Fibroblast of villous mesenchyme (primary cell): ENCODE measurements at places on chromosomes 3 and 15. TPM values are rescaled to one million over a fixed set of nuclear protein-coding genes. Genes with fewer than 3 reads are reported as not detected.

The NOX5 gene
- total RNA-seq, result 0.43 and 0.64 TPM in 2 replicates

DNA sequence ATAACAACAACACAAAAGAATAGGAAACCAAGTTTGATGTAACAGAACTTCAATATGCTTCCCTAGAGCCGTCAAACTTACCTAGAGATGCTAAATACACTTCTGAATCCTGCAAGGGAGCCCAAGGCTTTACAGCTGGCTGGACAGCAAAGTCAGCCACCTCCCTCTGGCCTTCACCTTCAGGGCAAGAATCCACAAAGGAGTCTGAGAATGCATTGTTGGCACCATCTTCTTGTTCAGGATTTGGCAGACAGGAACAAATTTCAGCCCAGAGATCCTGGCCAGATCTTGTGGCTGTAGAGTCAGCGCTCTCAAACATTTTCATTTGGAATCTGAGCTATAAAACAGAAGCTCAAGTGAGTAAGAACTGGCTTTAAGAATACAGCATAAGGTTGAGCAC is 2.2 kb downstream of the CCDC32 start:
- DNase-seq, result no peak

- DNase-seq, result no peak
Measured at GRCh38 chr3:192215-192929, 4.2 kb upstream of the CHL1 start.

DNA sequence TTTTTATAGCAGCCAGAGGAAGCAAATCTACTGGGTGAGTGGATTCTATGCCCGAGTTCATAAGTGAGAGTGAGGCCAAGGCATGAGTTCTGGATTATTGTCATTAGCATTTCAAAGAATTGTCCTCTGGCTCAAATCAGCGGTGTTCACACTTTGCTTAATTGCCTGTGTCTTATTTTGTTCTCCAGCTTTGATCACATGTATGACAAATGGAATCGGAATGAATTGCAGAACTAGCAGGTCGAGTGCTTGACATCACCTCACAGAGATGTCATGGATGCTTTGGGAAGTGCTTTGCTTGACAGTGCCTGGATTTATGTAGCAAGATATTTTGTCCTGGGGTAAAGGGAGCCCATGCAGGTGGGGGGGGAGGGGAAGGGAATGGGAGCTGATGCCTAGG is 68.0 kb downstream of the SH3GL3 start:
- DNase-seq, result no peak

GRCh38 chr15:91553196-91553854 is 300.2 kb upstream of the SLCO3A1 start:
- DNase-seq, result no peak

The PLCH1 gene
- total RNA-seq, result 11.7 and 14.2 TPM in 2 replicates

DNA sequence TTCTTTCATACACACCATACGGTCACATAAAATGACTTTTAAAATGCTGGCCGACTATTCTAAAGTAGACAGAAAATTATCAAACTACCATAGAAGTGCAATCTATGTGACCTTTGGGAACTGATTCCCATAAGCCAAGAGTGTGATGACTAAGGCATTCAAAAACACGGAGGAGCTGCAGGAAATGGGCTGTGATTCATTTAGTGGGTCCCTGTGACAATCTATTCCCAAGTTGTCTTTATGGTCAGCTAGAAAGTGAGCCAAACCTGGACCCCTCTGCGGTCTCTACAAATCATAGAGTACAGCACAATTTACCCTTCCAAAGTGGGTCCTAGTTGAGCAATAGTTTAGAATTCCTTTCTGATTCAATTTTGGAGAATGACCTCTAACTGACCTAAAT is 251.5 kb upstream of the CBLB start:
- peak; percentile 60 for DNase-seq

GRCh38 chr3:103730744-103731143 is 1295.9 kb downstream of the ZPLD1 start:
- DNase-seq, result no peak

DNA sequence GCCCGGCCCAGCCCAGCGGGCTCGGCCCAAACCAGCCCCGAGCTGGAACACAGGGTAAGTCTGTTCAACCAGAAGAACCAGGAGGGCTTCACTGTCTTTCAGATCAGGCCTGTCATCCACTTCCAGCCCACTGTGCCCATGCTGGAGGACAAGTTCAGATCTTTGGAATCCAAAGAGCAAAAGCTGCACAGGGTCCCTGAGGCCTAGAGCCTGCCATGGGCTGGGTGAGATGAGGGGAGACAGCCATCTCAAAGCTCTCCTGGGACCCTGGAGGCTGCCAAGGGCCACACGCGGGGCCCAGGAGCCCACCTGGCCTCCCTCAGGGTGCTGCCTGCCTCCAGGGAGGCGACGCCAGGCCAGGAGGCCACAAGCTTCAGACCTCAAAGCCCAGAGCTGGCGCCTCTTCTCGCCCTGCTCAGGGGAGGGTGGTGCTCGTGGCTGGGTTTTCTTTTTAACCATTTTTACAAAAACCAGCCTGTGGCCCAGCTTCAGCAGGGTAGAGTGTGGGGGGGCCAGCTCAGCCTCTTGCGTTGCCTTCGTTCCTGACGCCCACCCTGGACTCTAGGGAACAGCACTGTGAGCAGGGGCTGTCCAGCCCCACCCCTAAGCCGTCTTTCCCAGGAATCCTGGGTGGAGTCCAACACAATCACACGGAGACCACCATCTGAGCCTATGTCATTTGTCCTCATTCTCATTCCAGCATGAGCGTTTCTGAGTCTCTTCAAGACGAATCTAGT is 107.0 kb downstream of the ETFA start:
- no peak for DNase-seq

The CCR9 gene
- total RNA-seq, result not detected in 2 replicates

- DNase-seq, result no peak
Measured at GRCh38 chr3:193946945-193947344, 189.0 kb upstream of the HES1 start.

The ZNF385D gene
- total RNA-seq, result 0.64 and 1.7 TPM in 2 replicates

DNA sequence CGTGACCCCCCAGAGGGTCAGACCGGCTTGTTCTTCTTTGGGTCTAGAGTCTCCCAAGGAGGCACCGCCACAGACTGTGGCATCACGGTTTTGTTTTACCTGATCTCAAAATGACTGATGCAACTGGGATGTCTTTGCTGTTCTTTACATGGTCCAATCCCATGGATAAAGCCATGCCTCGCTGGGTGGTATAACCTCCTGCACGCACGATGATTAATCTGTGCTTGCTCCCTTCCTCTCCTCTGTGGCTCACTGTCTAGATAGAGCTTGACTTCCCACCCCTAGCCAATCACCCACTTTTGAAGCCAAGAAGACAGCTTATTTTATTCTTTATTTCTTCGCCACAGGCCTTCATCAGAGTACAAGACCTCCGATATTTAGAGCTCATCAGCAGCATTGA is 36.6 kb upstream of the RHO start:
- peak; percentile 62 for DNase-seq

- DNase-seq, result no peak
Measured at GRCh38 chr15:79314811-79315210, 3.9 kb downstream of the TMED3 start.

DNA sequence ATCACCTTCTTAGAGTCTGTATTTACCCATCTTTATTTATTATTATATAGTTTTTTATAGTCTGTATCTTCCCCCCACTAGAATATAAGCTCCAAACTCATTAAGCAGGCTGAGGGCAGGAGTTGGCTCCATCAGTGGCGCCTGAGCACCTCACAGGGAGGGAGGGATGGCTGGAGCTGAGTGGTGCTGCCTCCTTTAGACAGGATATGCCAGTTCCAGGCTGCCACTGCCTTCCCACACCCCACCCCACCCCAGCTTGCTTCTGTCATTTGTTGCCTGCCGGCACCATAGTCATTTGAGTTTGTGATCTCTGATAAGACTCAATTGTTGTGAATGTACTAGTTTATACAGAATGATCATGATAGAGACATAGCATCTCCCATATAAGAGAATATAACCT is 85.5 kb downstream of the KLHL25 start:
- peak; percentile 21 for DNase-seq

DNA sequence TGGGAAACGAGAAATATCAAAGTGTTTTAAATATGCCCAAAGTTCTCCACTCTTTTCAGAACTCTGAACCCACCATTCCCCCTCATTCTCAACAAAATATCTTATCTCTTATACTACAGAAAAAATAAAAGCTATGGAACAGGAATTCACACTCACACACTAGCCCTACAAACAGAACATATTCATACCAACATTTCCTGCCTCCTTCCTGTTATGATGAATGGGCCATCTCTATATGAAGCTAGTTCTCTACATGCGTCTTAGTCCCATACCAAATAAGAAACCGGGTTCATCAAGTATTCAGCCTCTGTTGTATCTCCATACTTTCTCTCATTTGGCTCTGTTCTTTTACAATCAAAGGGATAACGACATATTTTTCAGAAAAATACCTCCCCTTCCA is 72.6 kb downstream of the PLSCR2 start:
- no peak for DNase-seq

- peak; percentile 75 for DNase-seq
Measured at GRCh38 chr15:60585743-60586708, 107.1 kb upstream of the ICE2 start.

GRCh38 chr3:159616234-159616825 is 372.3 kb upstream of the IL12A start:
- peak; percentile 60 for DNase-seq

The GPR156 gene
- total RNA-seq, result 0.43 and 1.3 TPM in 2 replicates

- no peak for DNase-seq
Measured at GRCh38 chr15:41897363-41897799, 3.5 kb upstream of the SPTBN5 start.

DNA sequence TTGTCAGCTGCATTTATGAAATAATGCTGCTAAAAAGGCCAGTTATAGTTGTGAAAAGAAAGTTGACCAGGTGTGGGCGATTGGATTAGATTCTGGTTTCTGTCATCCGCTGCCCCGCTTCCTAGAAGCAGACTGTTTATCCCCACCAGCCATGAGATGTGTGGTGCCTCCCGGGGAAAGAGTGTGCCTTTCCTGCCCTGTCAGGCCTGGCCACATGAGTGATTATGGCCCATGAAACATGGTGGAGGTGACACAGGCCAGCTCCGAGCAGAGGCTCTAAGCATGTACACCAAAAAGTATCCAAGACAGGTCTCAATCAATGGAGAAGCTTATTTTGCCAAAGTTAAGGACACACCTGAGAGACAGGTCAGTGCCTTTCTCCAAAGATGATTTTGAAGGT is 85.4 kb upstream of the ABHD2 start:
- no peak for DNase-seq

The SLC30A4 gene
- total RNA-seq, result 11.9 and 16.0 TPM in 2 replicates
